ENCODE measurements at places on chromosomes 1 and 21.
A peak's percentile ranks its signal among the peaks of the same experiment; 100 is the strongest.

- no peak for DNase-seq
Measured at GRCh38 chr1:203629016-203629506, 2.4 kb downstream of the ATP2B4 start.

GRCh38 chr1:233269656-233270055, 25.9 kb downstream of the PCNX2 start:
- no peak for DNase-seq

DNA sequence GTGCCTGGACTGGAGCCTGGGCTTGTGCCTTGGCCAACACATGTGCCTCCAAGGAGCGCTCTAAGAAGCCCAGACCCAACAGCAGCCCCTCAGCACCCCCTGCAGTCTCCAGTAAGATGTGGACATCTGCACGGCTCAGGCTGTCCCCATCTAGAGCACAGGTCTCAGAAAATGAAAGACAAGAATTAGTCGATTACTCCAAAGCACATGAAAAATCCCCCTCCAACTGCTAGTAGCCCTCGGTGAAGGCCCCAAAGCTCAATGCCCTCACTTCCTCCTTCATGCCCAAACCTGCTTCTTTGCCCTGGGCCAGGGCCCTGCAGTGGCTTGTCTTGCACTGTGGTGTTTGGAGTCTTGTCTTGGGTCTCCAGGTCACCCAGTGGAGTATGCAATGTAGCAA, 21.9 kb upstream of the ERO1B start:
- no peak for DNase-seq

DNA sequence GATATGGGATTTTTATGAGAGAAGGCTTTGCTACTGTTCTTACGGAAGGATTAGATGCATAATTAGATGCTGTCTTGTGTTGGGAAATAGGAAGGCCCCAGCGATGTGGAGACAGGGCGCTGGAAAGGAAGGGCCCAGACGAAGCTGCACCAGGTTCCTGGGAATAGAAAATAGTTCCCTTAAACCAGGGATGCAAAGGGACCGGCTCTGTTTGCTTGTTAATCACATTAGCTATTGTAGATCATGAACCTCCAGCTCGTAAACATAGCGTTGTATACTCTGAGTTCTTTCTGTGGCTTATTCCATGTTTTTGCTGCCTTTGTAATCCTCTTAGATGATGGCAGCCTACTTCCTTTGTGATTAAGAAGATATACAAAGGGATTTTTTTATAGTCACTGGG, 79.8 kb upstream of the COX20 start:
- DNase-seq = no peak

DNA sequence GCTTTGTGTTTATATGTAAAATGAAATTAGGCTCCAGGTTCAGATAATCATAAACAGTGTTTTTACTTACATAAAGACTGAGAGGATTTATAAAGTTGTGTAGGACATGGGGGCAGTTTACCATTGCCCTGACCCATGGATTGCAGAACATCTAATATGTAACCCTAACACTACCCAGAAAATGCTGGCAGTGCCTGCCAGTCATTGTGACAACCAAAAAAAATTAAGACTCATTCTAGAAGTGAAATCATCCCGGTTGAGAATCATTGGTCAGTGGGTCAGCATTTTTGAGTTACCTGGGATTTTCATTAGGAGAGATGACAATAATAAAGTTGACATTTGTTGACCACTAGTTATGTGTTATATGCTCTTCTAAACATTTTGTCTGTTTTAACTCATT, 31.2 kb upstream of the THEM4 start:
- DNase-seq = no peak

DNA sequence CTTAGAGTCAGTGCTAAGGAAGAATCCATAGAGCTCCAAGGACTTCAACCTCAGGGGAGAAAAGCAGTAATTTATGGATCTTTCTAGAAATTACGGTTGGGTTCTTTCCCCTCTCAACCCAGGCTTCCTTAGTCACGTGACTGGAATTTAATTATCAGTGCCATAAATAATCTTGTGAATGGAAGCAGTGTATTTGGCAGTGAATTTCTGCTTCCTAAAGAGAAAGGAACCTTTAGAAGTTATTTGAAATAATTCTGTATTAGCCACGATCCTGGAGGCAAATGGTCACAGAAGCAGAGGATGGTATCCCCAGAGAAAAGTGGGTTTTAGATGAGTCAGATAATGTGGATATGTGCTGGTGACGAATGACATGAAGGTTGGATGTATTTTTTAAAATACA, 89.6 kb downstream of the NFIA start:
- DNase-seq = no peak

- no peak for DNase-seq
Measured at GRCh38 chr1:27032119-27032461, 19.4 kb upstream of the TENT5B start.

DNA sequence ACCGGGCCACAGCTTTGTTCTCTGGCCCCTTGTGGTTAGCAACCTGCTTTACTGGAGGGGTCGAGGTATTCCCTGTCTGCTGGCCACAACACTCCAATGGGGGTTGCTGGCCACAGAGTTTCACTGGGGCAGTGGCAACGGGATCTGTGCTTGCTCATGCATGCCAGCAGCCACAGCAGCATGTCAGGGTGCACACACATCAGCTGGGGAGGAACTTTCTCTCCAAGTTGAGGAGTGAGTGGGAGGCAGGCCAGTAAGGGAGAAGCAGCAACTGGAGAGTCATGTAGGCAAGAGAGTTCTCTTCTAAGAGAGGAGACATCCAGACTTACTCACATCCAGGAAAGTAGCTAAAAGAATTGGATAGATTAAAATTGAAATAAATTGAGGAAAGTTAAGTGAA, 38.0 kb downstream of the SAMD13 start:
- no peak for DNase-seq

DNA sequence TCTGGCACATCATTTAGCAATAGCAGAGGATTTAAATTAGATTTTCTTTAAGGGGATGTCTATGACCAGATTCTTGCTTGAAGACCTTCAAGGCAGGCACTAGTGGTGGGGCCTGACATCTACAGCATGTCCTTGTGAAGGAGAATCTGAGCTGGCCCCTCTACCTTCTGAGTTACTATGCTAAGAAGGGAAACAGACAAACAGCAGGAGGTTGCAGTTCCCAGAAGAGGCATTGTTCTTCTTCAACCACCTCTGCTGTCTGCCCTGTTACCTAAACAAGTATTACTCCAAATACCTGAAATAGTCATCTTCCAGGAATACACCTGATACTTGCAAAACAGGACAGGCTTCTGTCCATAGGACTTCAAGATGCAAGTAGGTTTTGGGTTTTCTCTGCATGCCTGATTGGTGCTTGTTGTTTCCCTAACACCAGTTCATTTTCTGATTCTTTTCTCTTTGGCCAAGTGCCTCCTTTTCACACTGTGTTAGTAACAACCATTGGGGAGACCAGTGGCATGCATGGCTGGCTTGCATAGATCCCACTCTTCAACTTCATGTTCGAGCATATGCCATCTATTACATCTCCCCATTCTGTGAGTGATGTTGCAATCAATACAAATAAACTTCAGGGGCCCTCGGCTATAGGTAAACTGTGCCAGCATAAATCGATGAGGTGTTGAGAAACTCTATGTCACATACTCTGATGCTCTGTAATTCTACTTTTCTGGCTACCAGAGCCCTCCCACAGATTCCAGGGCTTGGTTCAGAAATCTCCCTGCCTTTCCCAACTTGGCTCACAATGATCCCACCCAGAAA, 93.0 kb upstream of the DUSP10 start:
- DNase-seq = no peak

- no peak for DNase-seq
Measured at GRCh38 chr1:67717876-67718275, 32.9 kb downstream of the GADD45A start.

DNA sequence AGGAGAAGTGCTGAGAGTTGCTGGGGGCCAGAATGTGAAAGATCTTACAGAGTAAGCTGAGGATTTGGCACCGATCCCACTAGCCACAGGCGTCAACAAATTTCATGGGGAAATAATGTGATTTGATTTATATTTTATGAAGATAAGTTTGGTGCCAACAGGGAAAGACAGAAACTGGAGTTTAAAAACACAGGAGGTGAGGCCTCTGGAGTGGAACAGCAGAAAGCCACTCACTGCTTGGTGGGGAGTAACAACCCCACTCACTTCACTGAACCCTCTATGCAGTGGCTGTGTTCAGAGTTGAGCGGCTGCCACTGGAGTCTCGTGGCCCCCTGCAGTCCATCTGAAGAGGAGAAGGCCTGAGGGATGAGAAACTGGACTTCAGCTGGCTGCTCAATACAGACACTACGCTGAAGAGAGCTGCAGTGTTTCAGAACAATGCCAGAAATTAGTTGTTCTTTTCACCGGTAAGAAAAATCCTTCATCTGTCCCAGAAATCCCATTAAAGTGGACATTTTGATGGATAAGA, 48.0 kb upstream of the RXRG start:
- no peak for DNase-seq

- DNase-seq = no peak
Measured at GRCh38 chr1:153633161-153633753, 609 bp upstream of the CHTOP start.

- DNase-seq = peak; percentile 36
Measured at GRCh38 chr1:165288350-165289120, 68.0 kb downstream of the LMX1A start.

GRCh38 chr21:26019236-26019635, 151.3 kb downstream of the APP start:
- DNase-seq = no peak

GRCh38 chr1:114976891-114977290, 52.7 kb upstream of the TSHB start:
- no peak for DNase-seq

- no peak for DNase-seq
Measured at GRCh38 chr21:41973427-41973831, 19.6 kb upstream of the C2CD2 start.

DNA sequence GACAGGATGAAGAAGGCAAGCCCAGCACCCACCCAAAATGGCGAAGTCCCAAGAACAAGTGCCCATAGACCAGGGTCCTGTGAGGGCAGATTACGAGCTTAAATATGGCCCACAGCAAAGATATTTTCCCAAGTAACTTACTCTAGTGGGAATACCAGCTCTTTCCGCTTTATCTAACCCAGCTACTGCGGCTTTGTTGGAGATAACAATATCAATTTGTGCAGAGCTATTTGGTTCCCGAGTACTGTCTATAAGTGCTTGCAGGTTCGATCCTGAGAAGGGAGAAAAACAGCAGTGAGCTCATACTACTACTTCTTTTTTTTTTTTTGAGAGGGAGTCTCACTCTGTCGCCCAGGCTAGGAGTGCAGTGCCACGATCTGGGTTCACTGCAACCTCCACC, 14.3 kb upstream of the DNAJC28 start:
- no peak for DNase-seq

- DNase-seq = no peak
Measured at GRCh38 chr1:223702735-223703667, 9.3 kb upstream of the CAPN2 start.

DNA sequence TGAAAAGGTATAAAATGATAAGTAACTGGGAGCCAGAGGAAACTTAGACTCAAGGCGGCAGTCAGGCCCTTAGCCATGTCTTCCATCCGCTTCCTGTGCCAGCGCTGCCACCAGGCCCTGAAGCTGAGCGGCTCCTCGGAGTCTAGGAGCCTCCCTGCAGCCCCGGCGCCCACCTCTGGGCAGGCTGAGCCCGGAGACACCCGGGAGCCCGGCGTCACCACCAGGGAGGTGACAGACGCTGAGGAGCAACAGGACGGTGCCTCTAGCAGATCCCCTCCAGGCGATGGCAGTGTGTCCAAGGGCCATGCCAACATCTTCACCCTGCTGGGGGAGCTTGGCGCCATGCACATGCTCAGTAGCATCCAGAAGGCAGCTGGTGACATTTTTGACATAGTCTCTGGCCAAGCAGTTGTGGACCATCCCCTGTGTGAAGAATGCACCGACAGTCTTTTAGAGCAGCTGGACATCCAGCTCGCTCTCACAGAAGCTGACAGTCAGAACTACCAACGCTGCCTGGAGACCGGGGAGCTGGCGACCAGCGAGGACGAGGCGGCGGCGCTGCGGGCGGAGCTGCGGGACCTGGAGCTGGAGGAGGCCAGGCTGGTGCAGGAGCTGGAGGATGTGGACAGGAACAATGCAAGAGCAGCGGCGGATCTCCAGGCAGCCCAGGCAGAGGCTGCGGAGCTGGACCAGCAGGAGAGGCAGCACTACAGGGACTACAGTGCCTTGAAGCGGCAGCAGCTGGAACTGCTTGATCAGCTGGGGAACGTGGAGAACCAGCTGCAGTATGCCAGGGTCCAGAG, at the start of gene BECN2:
BECN2 (plus strand) TSS at position 76 of the 803 bp plus-strand sequence; CDS start at position 76, 0 bp downstream.
- DNase-seq = no peak

Measured in LNCaP clone FGC (cell line).